GM23338 (cell line): ENCODE measurements at places on chromosomes 13 and 19. TPM values are rescaled to one million over a fixed set of nuclear protein-coding genes. Genes with fewer than 3 reads are reported as not detected.
A peak's percentile ranks its signal among the peaks of the same experiment; 100 is the strongest.

DNA sequence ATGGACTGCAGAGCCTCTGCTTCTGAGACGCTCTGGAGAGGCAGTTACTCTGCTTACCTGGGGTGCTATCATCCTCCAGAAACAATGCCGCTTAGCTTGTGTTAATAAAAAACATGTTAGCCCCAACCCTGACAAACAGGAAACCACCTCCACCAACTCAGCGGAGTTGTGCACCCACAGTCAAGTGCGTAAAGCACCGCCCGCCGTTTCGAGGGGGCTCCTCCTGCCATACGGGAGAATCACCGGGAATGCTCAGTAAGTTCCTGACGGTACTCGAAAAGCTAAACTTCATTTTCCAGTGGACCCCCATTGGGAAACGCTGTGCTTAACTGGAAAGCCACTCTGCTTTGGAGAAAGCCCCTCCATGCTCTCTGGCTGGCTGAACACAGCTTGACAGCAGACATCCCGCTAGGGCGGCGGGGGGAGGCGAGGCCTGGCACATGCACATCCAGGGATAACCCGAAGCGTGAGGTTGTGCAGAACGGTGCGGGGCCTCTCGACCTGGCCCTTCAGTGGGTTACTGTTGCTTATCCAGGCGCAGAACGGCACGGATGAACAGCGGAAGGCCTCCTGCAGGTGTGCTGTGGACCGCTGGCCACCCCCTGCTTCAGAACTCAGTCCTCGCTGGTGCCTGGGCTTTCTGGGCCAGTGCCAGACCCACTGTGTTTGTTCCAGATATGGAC lies 17.1 kb downstream of the GAS6 start:
- H3K4me3 ChIP-seq, result no peak overlapping the region
- H3K27ac ChIP-seq, result no peak overlapping the region
- peaks cover 3% of the 10 kb centered on the region for H3K4me1 ChIP-seq
- H3K36me3 ChIP-seq, result no peaks in the 10 kb centered on the region
- no peaks in the 10 kb centered on the region for H3K27me3 ChIP-seq

DNA sequence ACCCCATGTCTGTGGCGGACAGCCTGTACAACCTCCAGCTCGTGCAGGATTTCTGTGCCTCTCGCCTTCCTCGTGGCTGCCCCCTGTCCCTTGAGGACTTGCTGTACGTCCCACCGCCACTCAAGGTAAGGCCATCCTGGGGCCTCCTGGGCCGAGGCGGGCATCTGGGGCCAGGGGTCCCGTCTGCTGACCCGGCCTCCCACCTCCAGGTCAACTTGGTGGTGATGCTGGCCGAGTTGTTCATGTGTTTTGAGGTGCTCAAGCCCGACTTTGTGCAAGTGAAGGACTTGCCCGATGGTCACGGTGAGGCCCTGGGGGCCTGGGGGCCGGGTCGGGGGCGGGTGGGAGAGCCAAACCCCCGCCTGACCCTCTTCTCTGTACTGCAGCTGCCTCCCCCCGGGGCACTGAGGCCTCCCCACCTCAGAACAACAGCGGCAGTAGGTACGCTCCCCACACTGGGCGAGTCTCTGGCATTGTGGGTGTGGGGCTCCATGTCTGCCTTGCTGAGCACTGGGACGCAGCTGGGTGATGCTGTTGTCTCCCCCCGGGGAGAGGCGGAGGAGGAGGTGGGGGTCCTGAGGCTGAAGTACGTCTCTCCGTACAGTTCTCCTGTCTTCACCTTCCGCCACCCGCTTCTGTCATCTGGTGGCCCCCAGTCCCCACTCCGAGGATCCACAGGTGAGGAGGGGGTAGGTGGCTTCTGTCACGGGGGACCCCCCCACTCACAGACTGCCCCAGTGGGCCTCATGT lies 15.0 kb downstream of the CAMSAP3 start:
- H3K4me3 ChIP-seq, result no peak overlapping the region
- no peaks in the 10 kb centered on the region for H3K4me1 ChIP-seq
- H3K27me3 ChIP-seq, result no peaks in the 10 kb centered on the region
- H3K36me3 ChIP-seq, result no peaks in the 10 kb centered on the region; the same call in 1 of the 2 replicates
- H3K27ac ChIP-seq, result no peak overlapping the region

DNA sequence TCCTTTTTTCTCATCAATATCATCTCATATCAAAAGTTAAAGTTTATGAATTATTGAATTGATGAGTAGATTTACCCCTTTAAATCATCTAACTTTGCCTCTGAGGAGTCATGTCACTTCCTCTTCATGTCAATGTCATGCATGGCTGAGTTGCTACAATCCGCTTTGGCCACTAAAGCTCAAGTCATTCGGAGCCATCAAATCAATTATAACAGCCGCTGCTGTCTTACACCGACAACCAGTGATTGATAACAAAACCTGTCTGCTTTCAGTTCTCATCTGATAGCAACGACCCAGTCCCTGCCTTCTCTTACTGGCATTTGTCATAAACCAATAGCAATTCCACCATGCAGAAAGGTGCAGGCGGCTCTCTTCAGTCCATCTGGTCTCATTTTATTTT lies 429.3 kb downstream of the DIAPH3 start:
- no peaks in the 10 kb centered on the region for H3K36me3 ChIP-seq
- H3K27me3 ChIP-seq, result no peaks in the 10 kb centered on the region
- H3K4me1 ChIP-seq, result no peaks in the 10 kb centered on the region
- no peak overlapping the region for H3K4me3 ChIP-seq

DNA sequence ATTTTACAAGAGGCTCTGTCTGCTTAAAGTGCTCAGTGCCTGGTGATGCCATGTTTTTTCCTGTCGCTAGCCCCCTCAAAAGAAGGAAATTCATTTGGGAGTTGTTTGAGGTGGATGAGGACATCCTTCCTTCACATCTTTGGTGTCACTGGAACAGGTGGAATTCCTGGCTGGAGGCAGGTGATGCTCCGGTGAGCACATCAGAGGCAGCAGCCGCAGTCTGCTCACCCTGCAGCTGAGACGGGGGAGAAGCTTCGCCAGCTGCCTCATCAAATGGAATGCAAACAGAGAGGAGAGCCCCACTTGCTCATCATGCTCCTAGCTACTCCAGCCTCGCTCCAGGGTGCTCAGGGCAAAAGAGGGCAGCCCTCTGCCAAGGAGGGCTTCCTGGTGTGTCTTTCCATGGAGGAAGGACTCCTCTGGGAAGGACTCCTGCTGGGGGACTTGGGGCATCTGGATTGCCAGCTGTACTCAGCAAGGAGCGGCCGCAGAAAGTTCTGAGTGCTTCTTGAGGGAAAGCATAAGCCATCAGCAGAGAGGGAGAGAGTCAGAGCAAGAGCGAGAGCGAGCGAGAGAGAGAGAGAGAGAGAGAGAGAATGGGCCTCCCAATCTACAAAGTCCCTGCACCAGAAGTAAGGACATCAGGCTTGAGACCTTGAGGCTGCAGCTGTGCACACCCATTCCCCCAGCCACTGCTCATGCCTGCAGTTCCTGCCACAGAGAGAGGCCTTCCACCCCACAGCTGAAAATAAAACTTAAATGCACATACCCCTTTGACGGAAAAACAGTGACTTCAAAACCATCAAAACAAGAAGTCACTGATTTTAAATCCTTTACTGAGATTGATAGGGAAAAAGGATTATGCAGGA lies 74.3 kb upstream of the UBL3 start:
- H3K27ac ChIP-seq, result no peak overlapping the region
- no peaks in the 10 kb centered on the region; the same call in 1 of the 2 replicates for H3K4me1 ChIP-seq
- H3K27me3 ChIP-seq, result no peaks in the 10 kb centered on the region; the same call in 1 of the 2 replicates

GRCh38 chr19:14072535-14073260 lies at the start of gene MISP3:
TSS of gene MISP3 (plus strand) at chr19:14072786. CDS start at chr19:14073310, 524 bp downstream.
- H3K27ac ChIP-seq, result no peak within 1 kb of the TSS
- H3K4me3 ChIP-seq, result peak within 1 kb of the TSS; percentile 72
- peak; percentile 46 for DNase-seq

DNA sequence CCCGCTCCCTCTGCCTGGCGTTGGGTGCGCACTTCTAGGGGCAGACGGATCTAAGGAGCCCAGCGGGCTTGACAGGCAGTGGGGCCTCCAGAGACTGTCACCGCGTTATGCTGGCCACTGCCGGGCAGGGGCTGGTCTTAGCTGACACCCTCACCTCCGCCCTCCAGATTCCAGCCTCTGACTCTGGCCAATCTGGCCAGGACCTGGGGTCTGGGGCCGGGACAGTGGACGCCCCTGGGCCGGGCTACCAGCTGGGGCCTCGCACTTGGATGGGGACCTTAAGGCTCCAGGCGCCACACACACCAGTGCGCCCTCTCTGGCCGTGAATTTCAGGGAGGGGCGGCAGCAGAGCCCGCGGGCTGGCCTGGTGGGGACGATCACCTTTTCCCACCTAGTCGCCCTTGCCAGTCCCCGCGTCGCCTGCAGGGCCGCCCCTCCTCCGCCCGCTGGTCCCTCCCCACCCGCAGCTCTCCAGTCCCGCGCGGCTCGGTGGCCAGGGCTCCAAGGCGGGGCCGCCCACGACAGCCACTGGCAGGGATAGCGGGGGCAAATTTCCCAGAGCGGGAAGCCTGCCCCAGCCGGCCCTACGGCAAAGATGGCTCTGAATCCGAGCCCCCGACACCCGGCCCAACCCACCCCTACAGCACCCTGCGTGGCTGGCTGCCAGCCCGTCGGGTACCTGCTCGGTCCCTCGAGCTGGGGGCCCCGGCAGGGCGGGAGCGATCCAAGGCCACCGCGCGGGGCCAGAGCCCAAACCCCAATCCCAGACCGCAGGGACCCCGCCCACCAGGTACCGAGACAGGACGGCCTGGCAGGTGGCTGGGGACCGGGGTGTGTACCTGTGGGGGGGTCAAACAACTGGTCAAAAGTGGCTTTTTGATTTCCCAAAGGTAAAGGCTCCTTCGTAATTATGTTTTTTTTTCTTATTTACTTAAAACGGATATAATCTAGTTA lies 6.1 kb upstream of the ZNF98 start:
- H3K4me3 ChIP-seq, result no peak overlapping the region; the same call in 1 of the 2 replicates
- DNase-seq, result no peak
- no peaks in the 10 kb centered on the region for H3K4me1 ChIP-seq
- H3K36me3 ChIP-seq, result no peaks in the 10 kb centered on the region; the same call in 1 of the 2 replicates

The DHDH gene
- 0.69 and 0.78 TPM in 2 replicates for total RNA-seq

The CRX gene
- not detected in 2 replicates for total RNA-seq

The GFY gene
- total RNA-seq, result not detected in 2 replicates

The ZNF729 gene
- not detected in 2 replicates for total RNA-seq
